ENCODE measurements at places on chromosomes 2 and 18.

- no peak for DNase-seq
These were observed 15.7 kb downstream of the COPS8 start for GRCh38 chr2:237101118-237101979.

DNA sequence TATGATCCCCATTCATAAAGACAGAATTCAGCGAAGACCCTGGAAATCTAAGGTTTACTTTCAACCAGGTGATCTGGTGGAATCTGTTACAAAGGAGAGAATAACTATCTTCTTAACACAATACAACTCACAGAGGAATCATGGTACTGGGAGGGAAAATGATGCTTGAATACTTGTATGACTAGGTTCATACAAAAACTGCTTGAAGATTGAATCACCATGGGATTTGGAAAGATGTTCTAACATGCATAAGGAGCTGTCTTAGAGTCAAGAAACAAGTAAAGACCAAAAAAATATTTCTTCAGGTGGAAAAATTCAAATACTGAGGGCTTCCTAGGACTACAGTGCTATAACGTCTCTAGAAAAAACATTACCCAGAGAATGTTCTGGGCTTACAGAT lies 32.2 kb downstream of the COL5A2 start:
- no peak for DNase-seq

DNA sequence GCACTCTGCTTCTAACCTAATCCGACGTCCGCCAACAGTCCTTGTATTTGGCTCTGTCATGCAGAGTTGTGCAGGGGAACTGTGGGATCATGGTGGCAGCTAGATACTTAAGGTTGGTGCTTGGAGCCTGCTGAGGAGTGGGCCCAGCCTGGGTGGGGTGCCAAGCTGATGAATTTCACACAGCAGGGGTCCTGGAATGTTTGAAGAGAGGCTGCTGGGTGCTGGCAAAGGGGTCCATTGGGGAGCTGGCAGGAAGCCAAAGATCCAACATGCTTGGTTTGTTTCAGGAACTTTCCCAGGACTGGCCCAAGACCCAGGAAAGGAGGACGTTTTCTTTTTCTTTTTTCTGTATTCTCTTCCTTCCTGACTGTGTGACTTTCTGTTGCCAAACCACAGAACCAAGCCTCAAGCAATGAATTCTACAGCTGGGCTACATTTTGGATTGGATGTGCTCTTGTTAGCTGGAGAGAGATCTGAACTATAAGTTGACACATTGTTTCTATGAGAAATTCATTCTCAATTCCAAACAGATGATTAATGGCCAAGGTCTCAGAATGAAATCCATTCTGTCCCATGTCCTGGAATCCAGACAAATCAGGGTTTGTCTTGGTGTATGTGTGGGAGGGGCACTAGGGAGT lies 49.9 kb downstream of the DHRS9 start:
- DNase-seq: no peak

- DNase-seq: no peak
These were observed 24.1 kb upstream of the RAMP1 start for GRCh38 chr2:237835372-237835771.

- DNase-seq: no peak
These were observed 22.0 kb downstream of the EPC2 start for GRCh38 chr2:148666555-148666954.

- DNase-seq: no peak
These were observed 86.4 kb downstream of the TCF4 start for GRCh38 chr18:55501579-55501978.
